ENCODE measurements at places on chromosomes 5 and 9.
A peak's percentile ranks its signal among the peaks of the same experiment; 100 is the strongest.

- DNase-seq, result no peak
Measured at GRCh38 chr5:118522626-118523025, 465.7 kb downstream of the DTWD2 start.

- DNase-seq, result no peak
Measured at GRCh38 chr9:135468854-135469521, 10.6 kb upstream of the PPP1R26 start.

- DNase-seq, result no peak
Measured at GRCh38 chr5:351084-351920, 29.8 kb downstream of the AHRR start.

- no peak for DNase-seq
Measured at GRCh38 chr9:132005899-132006298, 73.8 kb downstream of the MED27 start.

DNA sequence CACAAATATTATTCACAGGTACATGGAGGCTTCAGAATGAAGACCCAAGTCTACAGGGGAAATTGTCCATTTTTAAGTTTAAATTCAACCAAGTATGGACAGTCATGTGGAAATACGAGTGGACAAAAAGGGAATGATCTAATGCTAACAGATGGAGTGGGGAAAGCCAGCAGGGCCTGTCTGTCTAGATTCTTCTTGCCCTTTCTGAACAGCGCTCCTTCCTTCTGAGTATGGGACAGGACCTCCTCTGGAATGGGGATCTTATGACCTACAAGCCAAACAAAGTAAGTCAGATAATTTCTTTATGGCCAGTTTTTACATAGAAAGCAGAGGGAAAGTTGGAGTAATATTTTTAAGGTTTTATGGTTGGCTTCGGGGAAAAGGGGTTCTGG is 119.8 kb upstream of the NEK6 start:
- no peak for DNase-seq

DNA sequence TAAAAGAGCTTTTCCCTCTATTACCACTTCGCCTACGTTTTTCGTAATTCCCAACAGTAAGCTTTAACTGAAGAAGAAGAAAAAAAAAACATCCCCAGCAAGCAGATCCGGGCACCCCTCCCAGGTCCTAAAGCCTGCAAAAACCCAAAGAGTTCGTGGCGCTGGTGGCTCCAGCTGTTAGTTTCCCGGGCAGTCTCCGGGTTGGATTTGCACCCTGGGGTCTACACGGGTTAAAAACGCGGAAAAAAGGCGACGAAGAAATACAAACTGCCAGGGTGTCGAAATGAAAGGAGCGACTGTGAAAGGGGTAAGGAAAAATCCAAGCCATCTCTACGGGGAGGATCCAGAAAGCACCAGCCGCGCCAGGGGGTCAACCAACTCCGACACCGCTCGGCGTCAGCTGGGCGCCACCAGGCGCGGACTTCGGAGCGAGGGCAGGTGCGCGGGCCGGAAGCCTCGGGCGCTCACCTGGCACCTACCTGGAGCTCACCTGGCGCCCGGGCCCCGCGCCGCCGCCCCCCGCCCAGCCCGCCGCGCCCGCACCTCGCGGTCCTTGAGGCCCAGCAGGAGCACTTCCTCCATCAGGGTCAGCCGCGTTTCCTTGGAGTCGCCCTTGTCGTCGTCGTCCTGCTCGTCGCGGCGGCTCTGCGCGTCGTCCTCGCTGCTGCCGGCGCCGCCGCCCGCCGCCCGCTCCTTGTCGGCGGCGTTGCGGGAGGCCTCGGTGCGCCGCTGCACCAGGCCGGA is 680 bp downstream of the GOLPH3 start:
- peak; percentile 12 for DNase-seq

- no peak for DNase-seq
Measured at GRCh38 chr9:130526193-130526853, 53.1 kb upstream of the FUBP3 start.

- peak; percentile 25 for DNase-seq
Measured at GRCh38 chr5:122311497-122311960, 508 bp upstream of the SNCAIP start.

DNA sequence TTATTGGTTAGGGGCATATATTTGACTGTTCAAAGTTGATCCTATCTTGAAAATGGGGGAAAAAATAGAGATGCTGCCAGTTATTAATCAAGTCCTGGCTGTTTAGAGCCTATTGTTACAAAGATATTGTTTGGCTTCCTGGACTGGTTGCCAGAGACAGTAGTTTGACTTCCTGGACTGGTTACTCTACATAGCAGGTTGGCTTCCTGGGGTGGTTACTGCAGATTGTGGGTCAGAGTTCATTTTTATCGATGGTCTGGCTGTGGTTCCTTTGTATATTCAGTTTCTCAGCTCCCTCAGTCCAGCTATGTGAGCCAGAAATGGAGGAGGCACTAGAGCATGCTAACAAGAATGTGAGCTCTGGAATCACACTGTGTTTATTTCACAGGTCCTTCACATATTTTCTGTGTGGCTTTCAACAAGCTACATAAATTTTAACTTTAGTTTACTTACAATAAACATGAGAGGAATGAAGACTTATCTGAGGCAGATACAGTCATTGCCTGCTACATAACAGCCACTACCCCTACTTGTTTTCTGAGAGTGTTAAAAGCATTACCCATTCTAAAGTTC is 137.6 kb downstream of the TRPM3 start:
- DNase-seq, result no peak

All from neural crest cell (in vitro differentiated cells).